ENCODE measurements at places on chromosomes 16 and 17.

GRCh38 chr17:10177913-10178505 is 20.4 kb downstream of the GAS7 start:
- DNase-seq, result no peak

GRCh38 chr17:79023886-79024771 is at the start of gene C1QTNF1:
C1QTNF1 (plus strand) TSS chr17:79024169; CDS start chr17:79043969, 19,800 bp downstream.
- peak; percentile 5 for DNase-seq

DNA sequence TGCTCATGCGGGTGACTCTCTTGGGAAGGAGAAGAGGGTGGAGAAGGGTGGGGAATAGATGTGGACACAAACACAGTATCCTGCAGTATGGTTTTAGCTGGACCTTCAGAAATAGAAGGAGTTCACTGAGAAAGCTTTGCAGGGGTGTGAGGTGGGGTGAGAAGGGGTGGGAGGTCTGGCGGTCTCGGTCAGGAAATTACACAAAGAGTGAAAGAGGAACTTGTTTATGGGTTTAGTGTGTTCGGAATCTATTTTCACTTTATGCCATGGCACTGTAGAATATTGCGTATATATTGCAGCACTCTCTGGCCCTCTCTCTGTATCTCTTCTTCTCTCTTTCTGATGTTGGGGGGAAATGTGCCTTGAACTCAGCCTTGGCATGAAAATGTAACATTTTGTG is 148.2 kb upstream of the GOT2 start:
- DNase-seq, result no peak

- no peak for DNase-seq
Measured at GRCh38 chr17:56480501-56480900, 113.0 kb upstream of the NOG start.

GRCh38 chr17:64028874-64029464 is 8.5 kb upstream of the ICAM2 start:
- peak; percentile 82 for DNase-seq

GRCh38 chr16:72458035-72458434 is 286.1 kb upstream of the PMFBP1 start:
- no peak for DNase-seq

GRCh38 chr16:28623172-28623711 is 13.4 kb upstream of the SULT1A1 start:
- DNase-seq, result peak; percentile 57

- DNase-seq, result no peak
Measured at GRCh38 chr16:52812678-52813556, 239.8 kb downstream of the CHD9NB start.

- no peak for DNase-seq
Measured at GRCh38 chr17:76635039-76635438, 8.5 kb downstream of the ST6GALNAC1 start.

GRCh38 chr16:19484096-19484495 is 37.8 kb downstream of the GDE1 start:
- DNase-seq, result no peak
